Fibroblast of skin of right quadriceps (primary cell): ENCODE measurements at places on chromosomes 7 and 10.

DNA sequence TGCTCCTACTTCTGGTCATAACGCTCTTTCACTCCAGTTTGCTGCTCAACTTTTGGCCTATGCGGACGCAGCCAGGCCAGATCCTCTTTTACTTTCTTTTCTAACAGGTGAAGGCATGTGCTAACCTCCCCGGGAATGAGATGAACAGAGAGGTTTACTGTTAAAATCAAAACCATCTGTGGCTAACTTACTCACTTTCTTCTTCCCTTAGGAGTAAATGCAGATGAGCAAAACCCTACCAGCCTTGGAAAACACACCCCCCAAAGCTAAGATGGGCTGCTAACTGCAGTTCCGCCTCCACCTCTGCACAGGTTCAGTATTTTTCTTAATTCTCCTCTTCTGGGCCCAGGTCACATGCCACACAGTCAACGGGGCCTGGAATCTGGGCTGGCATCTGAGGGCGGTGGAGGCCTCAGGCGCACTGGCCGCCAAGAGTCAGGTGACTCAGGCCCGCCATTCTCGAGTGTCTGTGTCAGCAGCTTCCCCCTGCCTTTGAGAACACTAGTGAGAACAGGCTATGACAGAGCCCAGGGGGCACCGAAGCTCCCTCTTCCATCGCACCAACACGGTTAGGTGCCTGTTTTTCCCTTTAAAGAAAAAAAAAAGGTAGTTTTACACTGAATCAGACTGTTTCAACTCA, 11.1 kb downstream of the FAM53B start:
- DNase-seq: no peak

DNA sequence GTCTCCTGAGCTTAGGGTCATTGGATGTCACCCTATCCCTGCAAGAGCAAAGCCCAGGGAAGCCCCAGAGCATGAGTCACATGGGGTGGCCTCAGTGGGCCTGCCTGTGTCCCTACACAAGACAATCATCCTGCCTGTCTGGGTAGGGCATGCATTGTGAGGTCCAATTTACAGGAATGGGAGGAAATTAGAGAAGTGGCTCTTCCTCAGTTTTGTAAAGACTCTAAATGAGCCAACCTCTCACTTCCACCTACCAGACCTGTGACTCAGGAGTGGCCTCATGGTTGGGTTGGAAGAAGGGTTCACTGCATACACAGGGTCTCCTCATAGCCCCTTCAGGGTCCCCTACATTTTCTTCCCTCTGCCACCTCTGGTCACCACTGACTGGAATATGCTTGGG, 43.6 kb upstream of the SMNDC1 start:
- no peak for DNase-seq

- no peak for DNase-seq
Measured at GRCh38 chr7:37445064-37445723, 3.5 kb downstream of the ELMO1 start.

GRCh38 chr10:36476399-36476798, 649.0 kb upstream of the ANKRD30A start:
- no peak for DNase-seq

DNA sequence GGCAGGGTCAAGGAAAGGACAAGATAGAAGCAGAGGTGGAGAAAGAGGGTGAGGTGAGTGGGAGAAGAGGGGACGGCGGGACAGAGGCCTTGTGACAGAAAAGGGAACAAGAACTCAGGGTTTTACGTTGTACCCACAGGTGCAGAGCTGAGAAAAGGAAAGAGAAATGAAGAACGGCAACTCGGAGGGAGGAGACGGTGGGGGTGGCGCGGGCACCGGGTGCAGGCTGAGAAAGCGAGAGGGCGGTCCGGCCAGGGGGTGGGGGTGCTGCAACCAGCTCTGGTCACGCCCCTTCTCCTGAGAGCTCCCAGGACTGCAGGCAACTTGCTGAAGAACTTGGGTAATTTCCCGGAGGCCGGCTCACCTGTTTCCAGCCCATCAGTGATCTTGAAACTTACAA, 65.3 kb downstream of the CARD11 start:
- DNase-seq: no peak

- peak; percentile 44 for DNase-seq
Measured at GRCh38 chr10:110641256-110641655, 2.9 kb upstream of the RBM20 start.

DNA sequence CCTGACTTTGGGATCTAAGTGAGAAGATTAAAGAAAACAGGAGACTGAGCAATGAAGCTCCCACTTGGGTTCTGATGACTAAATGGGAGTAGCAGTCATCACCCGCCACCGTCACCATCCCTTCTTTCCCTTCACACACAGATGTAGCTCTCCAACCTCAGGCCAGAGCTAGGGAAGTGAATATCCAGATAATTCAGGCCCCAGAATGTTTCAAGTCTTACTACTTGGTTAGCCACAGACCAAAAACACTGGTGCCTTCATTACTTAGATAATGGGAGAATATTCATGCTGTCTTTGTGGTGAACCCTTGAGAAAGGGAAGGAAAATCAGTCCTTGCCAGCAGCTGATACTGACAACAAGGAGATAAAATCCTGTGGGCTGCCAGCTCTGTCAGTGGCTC, 100.7 kb downstream of the OSBPL3 start:
- no peak for DNase-seq

GRCh38 chr7:21462081-21462480, 34.2 kb downstream of the SP4 start:
- no peak for DNase-seq

DNA sequence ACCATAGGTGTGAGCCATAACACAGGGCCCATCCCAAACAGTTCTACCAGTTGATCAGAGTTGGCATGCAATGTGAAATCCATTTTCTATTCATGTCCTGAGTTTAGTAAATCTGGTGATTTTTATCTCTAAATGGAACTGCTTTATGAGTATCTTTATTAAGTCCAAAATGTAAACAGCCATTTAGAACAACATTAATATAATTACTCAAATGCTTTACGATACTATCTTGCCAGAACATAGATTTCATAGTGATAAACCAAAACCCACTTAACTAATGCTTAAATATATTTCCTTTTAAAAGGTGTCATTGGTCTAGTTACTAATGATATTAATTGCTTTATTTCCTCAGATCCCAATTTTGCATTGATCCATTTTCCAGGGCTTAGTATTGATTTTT, 80.7 kb downstream of the PLCE1 start:
- no peak for DNase-seq

DNA sequence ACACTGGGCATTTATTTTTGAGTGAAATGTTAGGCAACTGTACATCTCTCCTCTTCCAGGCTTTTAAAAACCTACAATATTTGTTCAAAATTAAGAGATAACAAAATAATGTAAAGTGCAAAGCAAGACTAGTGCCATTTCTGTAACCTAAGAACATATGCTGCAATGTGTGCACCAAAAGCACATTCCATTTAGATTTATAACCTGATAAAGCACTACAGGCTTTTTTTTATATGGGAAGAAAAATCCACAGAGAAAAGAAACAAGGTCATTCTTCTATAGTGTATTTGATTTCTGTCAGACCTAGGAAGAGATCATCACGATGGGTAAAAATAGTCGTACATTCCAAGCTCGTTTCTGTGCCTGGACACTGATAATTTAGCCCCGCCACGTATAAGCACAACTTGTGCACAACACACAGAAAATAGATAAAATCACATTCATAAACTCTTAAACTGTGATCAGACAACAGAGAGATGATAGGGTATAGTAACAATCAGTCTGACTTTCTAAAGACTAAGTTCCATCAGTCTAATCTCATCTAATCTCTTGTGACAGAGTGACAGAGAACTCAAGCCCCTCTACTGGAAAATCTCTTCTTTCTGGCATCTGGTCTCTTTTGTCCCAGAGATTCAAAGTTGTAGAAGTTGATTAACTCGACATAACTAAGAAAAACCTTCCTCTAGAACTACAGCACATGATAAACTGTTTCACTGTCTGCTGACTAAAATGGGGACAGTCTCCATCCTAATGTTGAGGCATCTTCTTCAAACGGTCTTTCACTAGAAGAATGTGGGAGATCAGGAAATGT, 6.7 kb downstream of the LAMB1 start:
- DNase-seq: peak; percentile 74

- no peak for DNase-seq
Measured at GRCh38 chr7:156163747-156164146, 351.5 kb upstream of the SHH start.

- DNase-seq: no peak
Measured at GRCh38 chr7:141200191-141201108, 126.6 kb downstream of the TMEM178B start.

DNA sequence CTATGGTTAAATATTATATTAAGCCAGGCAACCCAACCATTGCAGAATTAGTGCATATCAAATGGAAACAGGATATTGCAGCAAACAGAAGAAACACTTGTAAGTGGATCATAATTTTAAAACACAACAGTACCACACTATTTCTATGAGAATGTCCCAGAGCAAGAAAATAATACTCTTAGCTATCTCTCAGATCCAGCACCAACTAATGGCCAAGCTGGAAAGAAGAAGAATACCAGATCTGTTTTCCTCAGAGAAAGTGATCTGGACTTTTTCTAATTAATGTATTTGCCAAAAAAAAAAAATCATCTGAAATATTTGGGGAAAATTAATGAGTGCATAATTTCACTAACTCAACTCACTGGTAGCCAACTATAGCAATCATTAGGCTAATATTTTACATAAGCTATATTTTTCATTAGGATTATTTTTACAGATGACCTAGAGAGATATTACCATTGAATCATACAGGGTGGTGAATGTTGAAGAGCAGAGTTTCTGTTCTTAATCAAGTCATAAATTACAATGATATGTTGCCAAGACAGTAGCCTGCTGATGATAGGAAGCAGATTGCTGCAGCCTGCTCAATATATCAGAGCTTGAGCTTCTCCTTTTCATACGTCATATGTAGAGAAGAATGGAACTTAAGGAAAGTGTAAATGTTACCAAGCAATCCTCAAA, 995.4 kb upstream of the LRRN3 start:
- no peak for DNase-seq

DNA sequence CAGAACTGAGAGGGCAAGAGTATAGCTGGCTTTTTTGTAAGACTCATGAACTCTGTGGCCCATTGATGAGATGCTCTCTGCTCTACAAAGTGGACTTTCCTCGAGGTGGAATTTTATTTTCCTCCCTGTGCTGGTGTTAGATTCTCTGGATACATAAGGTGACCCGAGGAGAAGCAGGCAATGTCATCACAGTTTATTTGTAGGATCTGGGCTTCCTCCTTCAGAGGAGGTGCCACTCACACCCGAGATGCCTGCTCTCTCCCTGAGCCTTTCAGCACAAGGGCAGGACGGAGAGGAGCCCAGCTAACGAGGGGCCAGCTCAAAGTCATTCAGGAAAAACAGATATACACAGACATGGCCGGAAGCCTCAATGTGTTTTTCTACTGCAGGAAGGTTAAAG, 103.0 kb downstream of the KIAA1217 start:
- DNase-seq: no peak

DNA sequence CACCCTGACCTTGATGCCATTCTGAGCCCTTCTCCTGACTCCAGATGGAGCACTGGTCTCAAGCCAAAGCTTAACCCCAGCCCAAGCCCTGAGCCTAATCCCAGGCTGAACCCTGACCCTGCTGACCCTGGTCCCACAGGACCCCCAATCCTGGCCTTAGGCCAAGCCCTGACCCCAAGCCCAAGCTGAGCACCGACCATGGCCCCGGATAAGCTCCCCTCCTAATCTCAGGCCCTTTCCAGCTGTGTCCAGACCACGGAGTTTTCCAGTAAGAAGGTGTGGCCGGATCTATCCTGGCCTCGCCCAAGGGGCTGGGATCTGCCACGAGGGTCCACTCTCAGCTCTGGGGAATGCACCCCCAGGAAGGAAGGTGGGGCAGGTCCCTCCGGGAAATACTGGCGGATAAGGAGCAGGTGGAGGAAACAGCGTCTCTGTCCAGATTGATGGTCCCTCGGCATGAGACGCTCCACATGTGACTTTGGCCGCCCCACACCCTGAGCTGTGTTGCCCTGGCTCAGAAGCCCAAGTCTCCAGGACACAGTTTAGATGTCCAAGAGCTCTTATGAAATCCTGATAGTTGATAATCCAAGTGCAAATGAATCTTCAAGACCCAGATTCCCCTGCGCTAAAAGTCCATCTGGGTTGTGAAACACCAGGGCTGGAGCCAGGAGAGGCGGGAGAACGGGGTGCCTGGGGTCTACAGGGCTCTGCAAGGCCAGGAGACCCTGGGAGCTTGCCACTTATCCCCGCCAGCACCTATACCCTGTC, 10.4 kb downstream of the ELN start:
- DNase-seq: no peak

GRCh38 chr7:158495786-158496185, 91.8 kb downstream of the PTPRN2 start:
- no peak for DNase-seq

DNA sequence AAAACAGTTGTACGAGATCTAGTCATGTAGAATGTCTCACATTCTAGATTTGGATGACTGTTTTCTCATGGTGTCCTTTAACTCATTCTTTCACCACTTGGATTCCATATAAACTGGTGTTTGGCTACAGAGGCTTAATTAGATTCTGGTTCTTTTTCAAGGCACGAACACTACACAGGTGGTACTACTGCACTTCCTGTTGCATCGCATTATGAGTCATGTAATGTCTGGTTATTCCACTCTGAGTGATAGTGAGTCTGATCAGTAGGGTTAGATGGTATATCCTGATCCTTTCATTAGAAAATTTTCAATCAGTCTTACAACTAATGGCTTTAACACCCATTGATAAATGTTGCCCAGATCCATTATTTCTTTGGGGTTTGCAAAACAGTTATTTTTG, 11.2 kb upstream of the AKAP9 start:
- DNase-seq: no peak

- DNase-seq: peak; percentile 32
Measured at GRCh38 chr10:89466599-89467035, 52.2 kb downstream of the IFIT5 start.

DNA sequence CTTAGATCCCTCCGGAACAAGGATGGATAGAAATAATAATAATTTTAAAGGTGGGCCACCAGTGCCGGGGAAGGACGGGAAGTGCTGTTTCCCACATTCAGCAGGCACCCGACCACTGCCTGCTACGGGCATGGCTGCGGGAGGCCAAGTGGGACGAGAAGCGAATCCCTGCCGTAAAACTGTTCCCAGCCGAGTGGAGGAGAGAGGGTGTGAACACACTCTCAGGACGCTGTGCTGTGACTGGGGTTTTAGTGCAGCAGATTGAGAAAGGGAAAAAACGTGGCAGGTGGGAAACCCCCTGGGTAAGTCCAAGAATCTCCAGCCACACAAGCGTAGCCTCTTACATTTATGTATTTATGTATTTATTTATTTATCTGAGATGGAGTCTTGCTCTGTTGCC, 158.8 kb downstream of the DNAJB6 start:
- no peak for DNase-seq

DNA sequence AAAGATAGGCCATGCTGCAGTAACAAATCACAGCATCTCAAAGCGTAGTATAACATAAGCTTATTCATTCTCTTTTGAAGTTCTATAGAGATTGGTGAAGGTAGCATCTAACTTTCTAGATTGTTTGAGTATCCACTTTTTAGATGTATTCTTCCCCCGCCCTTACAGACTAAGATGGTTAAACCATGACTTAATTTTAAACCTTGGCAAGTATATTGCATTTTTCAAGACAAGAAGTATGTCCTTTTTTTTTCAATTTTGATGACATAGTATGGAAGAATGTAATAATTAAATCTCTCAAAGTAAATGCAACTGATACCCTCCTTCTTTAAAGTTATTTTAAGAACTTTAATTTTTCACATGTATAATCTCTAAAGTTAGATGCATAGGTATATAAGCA, 190.0 kb downstream of the KCND2 start:
- peak; percentile 22 for DNase-seq

- DNase-seq: no peak
Measured at GRCh38 chr10:124597846-124598165, 136.2 kb downstream of the LHPP start.
